ENCODE measurements at places on chromosomes 16 and 17.
A peak's percentile ranks its signal among the peaks of the same experiment; 100 is the strongest.

DNA sequence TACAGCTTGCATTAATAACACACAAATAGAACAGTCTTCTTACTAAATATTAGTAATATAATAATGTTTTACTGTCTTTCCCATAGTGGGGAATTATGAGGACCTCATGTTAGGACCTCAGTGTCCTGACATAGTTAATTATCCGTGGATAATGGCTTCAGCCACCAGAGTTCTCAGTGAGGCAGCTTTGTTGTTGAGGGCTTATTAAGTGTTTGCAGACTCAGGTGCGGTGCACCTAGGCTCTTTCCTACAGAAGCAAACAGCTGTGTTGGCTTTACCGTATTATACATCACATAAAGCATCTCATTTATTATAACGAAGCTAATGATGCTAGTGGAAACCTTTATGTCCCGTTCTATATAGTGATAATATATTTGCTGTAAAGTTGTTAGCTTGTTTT lies 246.7 kb downstream of the FTO start:
- DNase-seq, result no peak

- DNase-seq, result no peak
Measured at GRCh38 chr17:17152385-17152784, 53.7 kb downstream of the PLD6 start.

- no peak for DNase-seq
Measured at GRCh38 chr17:46053911-46054534, 55.0 kb downstream of the STH start.

DNA sequence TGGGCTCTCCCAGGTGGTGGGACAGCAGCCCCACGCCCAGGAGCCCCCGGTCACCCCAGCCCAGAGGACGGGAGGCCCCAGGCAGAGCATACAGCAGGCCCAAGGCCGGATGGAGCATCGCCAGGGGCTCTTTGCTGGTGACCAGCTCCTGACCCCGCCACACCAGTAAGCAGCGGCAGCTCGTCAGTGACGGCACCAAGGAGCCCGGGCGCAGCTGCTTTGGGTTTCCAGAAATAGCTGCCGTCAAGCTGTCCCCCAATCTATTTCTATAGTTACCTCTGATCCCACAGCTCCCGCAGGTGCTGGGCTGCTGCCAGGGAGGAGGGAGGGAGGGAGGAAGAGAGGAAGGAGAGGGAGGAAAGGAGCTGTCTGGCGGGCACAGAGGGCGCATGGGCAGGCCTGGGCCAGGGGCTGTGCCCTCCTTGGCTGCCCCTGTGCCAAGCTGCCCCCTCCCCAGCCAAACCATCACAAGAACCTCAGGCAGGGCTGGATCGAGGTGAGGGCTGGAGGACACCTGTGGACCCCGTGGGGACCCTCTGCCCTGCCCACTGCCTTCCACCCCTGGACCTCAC lies 10.8 kb upstream of the RASD1 start:
- no peak for DNase-seq

- DNase-seq, result no peak
Measured at GRCh38 chr17:1050246-1050995, 53.5 kb downstream of the TIMM22 start.

DNA sequence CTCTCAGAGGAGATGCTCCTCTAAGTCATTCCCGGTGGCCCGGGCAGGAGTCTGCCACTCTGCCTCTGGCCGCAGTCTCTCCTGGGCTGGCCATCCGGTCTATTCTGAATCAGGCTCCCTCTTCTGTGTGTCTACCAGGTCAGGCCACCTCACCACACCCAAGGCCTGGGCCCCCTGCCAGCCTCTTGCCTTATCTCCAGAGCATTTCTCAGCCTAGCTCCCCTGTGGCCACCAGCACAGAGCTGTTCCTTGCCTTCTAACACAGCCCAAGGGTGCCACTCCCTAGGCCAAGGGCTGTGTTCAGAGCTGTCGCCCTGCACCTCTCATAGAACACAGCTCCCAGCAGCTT lies 55.3 kb downstream of the MYO18A start:
- DNase-seq, result no peak

- DNase-seq, result no peak
Measured at GRCh38 chr17:31371511-31372097, 19.9 kb upstream of the RAB11FIP4 start.

- DNase-seq, result no peak
Measured at GRCh38 chr17:48385319-48385718, 44.7 kb downstream of the SKAP1 start.

DNA sequence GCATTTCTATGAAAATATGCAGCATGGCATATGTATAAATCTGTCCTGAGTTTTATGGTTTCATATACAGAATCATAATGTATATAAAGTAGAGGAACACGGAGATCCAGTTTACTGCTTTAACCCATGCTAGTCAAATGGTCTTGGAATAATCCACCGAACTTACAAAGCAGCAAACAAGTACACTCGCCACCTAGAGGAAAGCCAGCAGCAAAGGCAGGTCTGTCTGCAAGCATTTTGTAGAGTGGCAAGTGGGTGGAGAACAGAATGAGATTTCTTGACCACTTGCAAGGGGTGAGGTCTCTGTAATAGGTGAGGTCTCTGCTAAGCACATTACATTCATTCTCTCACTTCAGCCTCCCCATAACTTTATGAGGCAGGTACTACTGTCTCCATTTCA lies 308.3 kb downstream of the CA10 start:
- DNase-seq, result no peak

- DNase-seq, result peak; percentile 81
Measured at GRCh38 chr16:1543085-1543896, 9.8 kb downstream of the TMEM204 start.

DNA sequence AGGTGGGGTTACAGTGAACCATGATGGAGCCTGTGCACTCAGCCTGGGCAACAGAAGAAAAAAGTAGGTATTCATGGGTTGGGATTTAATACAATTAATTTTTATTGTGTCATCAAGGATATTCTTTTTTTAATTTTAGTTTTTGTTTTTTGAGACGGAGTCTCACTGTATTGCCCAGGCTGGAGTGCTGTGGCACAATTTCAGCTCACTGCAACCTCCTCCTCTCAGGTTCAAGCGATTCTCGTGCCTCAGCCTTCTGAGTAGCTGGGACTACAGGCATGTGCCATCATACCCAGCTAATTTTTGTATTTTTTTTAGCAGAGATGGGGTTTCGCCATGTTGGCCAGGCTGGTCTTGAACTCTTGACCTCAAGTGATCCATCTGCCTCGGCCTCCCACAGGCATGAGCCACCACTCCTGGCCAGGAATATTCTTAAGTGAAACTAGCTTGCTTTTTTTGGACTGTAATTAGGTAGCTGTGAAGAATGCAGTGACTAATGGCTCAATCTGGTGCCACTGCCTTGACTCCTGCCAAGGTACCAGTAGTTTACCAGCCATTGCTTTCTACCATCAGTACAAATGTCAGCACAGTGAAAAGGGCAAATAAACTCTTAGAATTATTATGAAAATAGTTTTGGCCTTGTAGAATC lies 4.8 kb downstream of the PPM1D start:
- no peak for DNase-seq

All from activated naive CD8-positive, alpha-beta T cell treated with anti-CD3 and anti-CD28 coated beads, Interleukin-2, amount 50 U/mL, for 24 hours (primary cell).